ENCODE measurements at places on chromosomes 1 and 21.

GRCh38 chr1:159854116-159854692 is 8.3 kb downstream of the VSIG8 start:
- no peak for DNase-seq

GRCh38 chr1:220370041-220370700 is 97.9 kb upstream of the RAB3GAP2 start:
- DNase-seq, result no peak

- DNase-seq, result no peak
Measured at GRCh38 chr1:219712506-219712905, 99.6 kb upstream of the ZC3H11B start.

DNA sequence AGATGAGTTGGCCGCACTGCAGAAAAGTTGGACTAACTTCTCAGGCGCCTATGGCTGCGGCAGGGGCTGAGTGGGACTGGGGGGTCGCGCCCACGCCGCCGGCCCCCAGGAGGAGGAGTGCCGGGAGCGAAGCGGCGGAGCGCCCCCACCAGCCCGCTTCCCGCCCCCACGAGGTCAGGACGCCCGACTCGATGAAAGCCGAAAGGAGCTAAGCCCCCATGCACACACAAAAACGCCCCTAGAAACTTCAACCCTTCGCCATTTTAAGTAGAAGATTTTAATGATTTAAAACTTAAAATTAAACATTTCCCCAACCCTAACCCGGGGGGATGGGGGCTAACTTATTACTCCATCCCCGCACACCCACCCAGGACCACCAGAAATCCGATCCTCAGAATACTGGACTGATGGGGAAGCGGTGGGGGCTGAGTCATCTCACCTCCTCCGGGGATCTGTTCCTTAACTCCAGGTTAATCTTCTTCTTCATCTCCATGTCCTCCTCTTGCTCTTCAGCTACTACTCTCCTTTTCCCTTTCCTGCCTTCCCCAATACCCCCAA is 539 bp downstream of the ANP32E start:
- no peak for DNase-seq

DNA sequence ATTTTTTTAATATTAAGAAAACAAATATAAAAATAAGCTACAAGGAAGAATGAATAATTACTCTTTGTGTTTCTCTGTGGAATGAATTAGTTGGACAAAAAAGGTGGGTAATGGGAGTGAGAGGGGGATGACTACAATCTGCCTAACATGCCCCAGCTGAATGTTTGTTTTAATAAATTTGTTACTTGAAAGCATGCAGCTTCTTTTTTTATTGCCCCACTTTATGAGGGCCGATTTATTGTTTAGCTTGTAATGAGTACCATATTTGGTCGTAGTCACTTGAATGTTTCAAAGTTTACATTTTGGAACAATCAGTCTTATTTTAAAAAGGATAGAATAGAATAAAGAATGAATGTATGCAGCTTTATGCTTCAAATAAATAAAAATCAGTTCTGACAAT is 197.4 kb downstream of the LBR start:
- no peak for DNase-seq

DNA sequence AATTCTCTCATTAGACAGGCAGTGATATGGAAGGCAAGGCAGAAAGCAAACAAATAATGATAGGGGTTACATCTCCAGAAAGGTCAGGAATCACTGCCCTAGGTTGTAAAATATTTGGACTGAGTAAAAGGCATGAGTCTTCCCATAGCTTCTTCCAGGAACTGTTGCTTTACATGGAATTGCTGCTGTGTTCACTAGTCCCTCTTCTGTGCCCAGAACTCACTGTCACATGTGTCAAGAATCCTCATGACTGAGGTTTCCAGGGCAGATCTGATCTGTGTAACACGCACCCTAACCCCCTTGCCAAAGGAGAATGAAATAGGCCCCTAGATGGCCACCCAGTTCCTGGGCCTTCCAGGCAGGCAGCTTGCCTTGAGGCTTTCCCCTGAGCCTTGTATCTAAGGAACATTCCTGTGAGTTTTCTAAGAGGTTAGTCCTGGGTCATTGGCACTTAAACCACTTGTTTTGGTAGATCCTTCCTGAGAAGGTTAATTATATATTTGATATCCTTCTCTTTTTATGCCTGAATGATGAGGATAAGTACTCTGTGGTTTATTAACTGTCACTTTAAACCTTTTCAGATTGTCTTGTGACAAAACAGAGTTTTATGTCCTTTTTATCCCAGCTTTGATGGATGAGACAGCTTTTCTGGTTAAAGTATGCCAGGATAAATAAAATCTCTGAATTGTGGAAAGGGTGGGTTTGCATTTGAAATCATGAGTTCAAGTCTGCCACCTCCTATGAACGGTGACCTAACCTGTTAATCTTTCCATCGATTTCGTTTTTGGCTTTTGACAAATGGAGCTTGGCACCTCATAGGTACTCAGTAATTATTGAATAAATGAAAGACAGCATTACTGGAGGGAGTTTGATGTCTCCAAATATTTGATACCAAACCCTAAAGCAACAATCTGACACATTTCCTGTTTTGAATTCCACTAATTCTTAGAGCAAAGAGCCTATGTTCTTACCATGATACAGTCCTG is 163.3 kb downstream of the DHRS3 start:
- no peak for DNase-seq

DNA sequence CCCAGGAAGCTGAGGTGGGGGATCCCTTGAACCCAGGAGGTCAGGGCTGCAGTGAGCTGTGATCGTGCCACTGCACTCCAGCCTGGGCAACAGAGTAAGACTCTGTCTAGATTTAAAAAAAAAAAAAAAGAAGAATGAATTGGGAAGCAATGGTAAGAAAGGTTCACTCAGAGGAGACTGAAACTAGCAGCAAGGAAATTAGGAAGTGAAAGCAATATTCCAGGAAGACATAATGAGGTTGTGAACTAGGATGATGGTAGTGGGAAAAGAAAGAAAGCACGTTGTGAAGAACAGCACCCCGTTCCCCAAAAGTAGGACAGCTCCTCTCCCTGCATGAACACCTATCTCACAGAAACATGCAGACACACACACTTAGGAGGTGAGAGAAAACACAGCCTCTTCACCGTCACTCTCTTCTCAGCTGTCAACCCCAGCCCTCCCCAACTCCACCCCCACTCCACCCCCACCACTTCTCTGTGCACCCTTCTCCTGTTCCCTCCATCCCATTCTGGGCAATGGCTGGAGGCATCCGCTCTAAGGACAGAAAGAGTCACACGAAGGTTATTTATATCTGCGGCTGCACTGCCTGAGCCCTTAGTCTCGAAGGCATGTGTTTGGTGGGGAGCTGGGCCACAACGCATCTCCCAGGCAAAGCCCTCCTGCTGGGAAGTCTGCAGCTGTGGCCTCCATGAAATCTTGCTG is 101.8 kb upstream of the LPGAT1 start:
- no peak for DNase-seq

DNA sequence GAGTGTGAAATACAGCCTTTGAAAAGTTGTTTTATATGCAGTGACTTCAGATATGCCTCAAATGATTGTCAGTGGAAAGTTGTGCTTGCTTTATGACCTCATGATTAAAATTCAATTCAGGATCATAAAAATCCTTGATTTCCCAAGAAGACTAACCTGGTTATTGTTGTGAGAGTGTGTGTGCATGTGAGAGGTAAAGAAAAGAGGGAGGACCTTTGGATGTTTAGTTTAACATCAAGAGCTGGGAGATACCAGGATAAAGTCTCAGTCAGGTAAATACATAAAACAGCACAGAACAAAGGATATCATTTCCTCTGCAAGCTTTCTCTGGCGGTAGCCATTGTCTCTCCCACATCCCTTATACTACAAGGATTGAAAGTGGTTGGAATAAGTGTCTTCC is 14.4 kb downstream of the BTBD8 start:
- no peak for DNase-seq

- DNase-seq, result no peak
Measured at GRCh38 chr1:10387677-10388386, 11.0 kb upstream of the PGD start.

GRCh38 chr1:8363186-8363766 is 45.4 kb downstream of the SLC45A1 start:
- DNase-seq, result no peak

- DNase-seq, result no peak
Measured at GRCh38 chr1:172241540-172241939, 178.9 kb upstream of the C1orf105 start.

DNA sequence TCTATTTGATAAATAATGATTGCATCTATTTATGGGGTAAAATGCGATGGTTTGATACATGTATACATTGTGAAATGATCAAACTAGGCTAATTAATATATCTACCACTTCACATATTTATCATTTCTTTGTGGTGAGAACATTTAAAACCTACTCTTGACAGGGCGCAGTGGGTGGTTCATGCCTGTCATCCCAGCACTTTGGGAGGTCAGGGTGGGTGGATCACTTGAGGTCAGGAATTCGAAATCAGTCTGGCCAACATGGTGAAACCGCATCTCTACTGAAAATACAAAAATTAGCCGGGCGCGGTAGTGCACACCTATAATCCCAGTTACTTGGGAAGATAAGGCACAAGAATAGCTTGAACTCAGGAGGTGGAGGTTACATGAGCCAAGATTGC is 25.3 kb downstream of the PLEKHA6 start:
- DNase-seq, result no peak

Measured in natural killer cell treated with Interleukin-12 subunit alpha and Interleukin-12 subunit beta and Interleukin-15 and Interleukin-18, amount 100 ng/mL, for 72 hours (primary cell).